ENCODE measurements at places on chromosomes 2 and 18.

- H3K4me3 ChIP-seq: no peak overlapping the region
- no peaks in the 10 kb centered on the region for H3K36me3 ChIP-seq
- H3K27me3 ChIP-seq: peaks cover 3% of the 10 kb centered on the region
- H3K4me1 ChIP-seq: no peaks in the 10 kb centered on the region
- no peak overlapping the region for H3K27ac ChIP-seq
Observed at GRCh38 chr18:49521216-49521835, 34.3 kb upstream of the C18orf32 start.

DNA sequence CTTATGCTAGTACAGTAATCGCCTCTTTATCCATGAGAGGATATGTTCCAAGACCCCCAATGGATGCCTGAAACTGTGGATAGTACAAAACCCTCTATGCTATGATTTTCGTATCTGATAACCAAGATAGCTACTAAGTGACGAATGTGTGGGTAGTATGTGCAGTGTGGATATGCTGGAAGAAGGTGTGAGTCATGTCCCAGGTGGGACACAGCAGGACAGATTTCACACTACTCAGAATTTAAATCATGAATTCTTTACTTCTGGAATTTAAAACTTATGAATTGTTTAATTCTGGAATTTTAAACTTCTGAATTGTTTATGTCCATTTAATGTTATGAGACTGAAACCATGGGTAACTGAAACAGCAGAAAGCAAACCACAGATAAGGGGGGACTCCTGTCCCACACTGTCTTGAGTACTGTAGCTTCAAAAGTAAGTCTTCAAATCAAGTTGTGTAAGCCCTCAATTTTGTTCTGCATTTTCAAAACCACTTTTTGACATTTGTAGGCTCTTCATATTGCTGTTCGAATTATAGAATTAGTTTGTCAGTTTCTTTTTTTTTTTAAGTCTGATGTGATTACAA is 116.0 kb downstream of the LTBP1 start:
- H3K36me3 ChIP-seq: no peaks in the 10 kb centered on the region
- H3K4me1 ChIP-seq: no peaks in the 10 kb centered on the region
- no peak overlapping the region for H3K27ac ChIP-seq
- peaks cover 5% of the 10 kb centered on the region for H3K27me3 ChIP-seq
- no peak overlapping the region for H3K4me3 ChIP-seq

- no peak overlapping the region for H3K4me3 ChIP-seq
- H3K27me3 ChIP-seq: peaks cover 3% of the 10 kb centered on the region
- H3K27ac ChIP-seq: no peak overlapping the region
- H3K4me1 ChIP-seq: no peaks in the 10 kb centered on the region
- no peak for DNase-seq
Observed at GRCh38 chr2:72131916-72132841, 15.5 kb downstream of the CYP26B1 start.

- no peaks in the 10 kb centered on the region for H3K36me3 ChIP-seq
- no peak overlapping the region for H3K27ac ChIP-seq
- H3K4me3 ChIP-seq: no peak overlapping the region
Observed at GRCh38 chr18:66674286-66674685, 70.4 kb upstream of the CDH19 start.
